ENCODE measurements at places on chromosomes 2 and 18.

GRCh38 chr2:200679535-200679934 lies 93.7 kb downstream of the AOX1 start:
- no peak for DNase-seq

DNA sequence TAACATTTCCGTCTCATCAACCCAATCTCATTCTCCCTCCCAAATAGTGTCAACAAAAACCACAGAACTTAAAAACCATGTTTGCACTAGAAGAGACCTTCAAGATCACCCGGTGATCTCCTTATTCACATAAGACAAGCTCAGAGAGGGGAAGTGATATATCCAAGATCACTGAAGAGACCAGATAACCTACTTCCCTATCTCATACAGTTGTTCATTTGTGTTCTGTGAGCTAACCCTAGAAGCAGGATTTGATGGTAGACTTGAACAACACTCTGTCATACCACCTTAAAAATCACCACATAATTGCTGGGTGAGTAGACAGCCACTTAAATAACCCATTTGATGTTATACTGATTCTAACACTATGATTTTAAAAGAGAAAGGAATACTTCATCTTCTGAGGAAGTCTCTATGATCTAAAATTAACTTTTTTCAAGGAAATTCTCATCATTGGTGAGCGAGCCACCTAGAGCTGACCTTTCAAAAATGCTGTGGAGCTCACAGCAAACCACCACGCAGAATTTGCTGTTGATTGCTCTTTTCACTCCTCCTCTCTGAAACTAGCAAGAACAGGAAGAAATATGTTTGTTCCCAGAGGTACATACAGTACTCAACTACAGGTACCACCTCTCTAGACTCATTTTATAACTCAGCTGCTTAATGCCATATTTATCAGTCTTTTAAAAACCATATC lies 15.1 kb downstream of the AAK1 start:
- DNase-seq, result no peak

DNA sequence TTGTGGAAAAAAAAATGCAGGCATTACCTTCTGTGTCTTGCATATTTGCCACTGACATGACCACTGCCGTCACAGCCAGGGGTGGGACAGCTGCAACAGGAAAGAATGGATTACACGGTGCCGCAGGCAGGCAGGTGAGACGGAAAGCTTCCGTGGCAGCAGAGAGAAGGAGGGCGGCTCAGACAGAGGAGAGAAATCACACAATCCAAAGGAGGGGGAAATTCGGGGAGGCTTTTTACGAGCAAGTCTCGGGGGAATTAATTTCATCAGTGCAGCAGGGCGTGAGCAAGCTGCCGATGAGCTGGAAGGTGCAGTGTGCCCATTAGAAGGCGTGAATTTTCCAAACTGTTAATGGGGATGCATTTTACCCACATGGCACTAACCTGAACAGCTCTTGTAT lies 234.8 kb upstream of the PXDN start:
- DNase-seq, result no peak

- no peak for DNase-seq
Measured at GRCh38 chr2:204331180-204331579, 214.1 kb upstream of the PARD3B start.
